Hypothalamus (tissue), 51 donors: ENCODE measurements at places on chromosomes 7 and 10.

GRCh38 chr10:86372784-86373239, 6.2 kb upstream of the GRID1 start:
- DNase-seq, result no peak

- no peak for DNase-seq
These were observed 99.6 kb downstream of the STRA8 start for GRCh38 chr7:135333200-135333599.

- DNase-seq, result no peak
These were observed 270.7 kb downstream of the RPS24 start for GRCh38 chr10:78304091-78305045.

GRCh38 chr10:14507176-14507575, 176.5 kb upstream of the FRMD4A start:
- no peak for DNase-seq

GRCh38 chr10:13758312-13758711, 171.5 kb downstream of the PRPF18 start:
- DNase-seq, result no peak

GRCh38 chr10:51109801-51110533, 35.7 kb downstream of the PRKG1 start:
- no peak for DNase-seq

DNA sequence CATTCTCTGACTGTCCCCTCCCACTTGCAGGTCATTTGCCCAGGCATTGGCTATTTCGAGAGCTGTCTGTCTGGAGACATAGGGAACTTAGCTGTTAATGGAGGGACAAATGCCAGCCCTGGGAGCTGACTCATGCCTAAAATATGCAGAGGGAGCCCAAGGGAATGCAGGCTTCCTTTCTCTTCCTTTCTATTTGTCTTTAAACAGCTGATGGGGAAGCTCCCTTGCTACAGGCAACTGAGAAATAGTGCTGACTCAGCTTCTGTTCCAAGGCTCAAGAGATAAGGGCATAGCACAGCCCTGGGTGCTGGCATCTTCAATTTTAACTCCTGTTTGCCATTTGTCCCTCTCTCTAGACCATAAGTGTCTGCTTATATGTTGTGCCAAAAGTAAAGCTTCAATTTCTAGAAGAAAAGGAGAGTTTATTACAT, 82.7 kb upstream of the C1GALT1 start:
- no peak for DNase-seq

GRCh38 chr7:37394158-37394557, 54.5 kb downstream of the ELMO1 start:
- DNase-seq, result no peak
